ENCODE measurements at places on chromosomes 5 and 9. TPM values are rescaled to one million over a fixed set of nuclear protein-coding genes. Genes with fewer than 3 reads are reported as not detected.

DNA sequence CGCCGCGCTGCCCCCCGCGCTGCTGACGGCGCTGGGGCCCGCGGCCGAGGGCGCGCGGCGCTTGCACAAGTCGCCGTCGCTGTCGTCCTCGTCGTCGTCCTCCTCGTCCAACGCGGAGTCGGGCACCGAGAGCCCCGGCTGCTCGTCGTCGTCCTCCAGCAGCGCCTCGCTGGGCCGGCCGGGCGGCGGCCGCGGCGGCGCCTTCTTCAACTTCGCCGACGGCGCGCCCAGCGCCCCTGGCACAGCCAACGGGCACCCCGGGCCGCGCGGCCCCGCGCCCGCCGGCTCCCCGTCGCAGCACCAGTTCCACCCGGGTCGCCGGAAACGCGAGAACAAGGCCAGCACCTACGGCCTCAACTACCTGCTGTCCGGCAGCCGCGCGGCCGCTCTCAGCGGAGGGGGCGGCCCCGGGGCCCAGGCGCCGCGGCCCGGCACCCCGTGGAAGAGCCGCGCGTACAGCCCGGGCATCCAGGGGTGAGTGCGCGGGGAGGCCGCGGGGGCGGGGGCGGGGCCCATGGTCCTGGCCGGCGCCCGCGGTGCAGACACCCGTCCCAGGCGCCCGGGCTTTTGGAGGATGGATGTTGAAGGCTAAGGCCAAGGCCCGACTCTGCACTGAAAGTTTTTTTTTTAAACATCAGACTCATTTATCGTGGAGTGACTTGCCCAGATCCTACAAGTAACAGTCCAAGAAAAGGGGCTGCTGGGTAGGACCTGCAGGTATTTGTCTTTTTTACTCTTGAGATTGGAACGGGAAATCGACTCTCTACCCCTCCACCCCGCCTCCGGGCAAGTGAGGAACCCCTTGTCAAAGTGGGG lies 1.2 kb downstream of the TENT4A start:
- no peak for DNase-seq

DNA sequence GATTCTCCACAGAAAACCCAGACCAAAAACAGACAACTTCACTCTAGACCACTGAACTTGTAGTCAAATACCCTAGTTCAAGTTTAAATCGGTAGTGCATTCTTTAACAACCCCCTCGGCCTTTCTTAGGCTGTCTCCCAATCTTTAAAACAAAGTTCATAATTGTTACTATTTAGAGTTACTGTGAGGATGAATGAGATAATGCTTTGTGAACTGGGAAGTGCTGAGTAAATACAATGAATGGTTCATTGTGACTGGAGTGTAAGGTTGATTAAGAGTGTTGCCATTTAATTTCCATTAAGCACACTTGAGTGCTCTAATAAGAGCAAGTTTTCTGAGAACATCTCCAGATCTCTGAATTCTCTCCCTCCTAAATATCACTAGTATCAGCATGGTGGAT lies 228.8 kb upstream of the PIK3R1 start:
- no peak for DNase-seq

Gene ACSL6
- not detected for polyA plus RNA-seq

DNA sequence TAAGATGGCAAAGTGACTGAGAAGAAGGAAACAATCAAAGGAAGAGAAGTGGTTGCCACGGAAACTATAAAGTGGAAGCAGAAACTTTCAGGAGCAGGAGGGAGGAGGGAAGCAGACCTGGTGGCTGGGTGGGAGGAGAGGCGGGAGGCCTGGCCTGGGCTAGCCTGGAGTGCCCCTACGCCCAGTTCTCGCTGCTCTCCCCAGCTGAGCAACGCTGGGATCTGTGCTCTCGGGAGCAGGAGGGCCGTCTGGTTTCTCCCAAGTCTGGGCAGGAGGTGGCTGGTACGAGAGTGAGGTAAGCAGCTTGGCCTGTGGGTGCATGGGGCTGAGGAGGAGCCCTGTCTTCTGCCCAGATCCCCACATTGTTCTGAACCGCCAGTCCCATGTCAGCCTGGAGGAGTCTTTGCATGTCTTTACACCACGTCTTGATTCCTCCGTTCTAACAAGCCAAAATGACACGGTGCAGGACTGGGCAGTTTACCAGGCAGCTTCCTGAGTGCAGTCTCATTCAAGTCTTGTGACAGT lies 15.0 kb upstream of the DAB2IP start:
- no peak for DNase-seq

Gene SLC22A4
- not detected for polyA plus RNA-seq

Gene PCA3
- polyA plus RNA-seq, result not detected

DNA sequence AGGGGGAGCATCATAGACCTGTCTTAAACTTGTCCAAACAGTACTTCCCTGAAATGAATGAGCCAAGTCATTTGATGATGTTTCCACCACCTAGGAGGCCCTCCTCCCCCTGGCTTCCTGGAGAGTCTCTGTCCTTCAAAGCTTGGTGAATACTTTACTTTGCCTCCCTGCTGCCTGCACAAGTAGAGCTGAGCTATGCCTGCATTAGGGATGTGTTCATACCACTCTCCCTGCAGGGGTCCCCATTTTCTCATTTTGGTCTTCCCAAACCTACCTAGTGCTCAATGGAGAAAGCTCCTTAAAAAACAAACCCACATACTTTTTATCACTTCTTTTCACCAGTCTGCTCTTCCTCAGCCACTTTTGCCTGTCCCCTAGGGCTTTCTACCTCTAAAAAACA lies 7.7 kb downstream of the CCNI2 start:
- no peak for DNase-seq

- no peak for DNase-seq
Observed at GRCh38 chr5:77751328-77752023, 24.7 kb downstream of the TBCA start.

- no peak for DNase-seq
Observed at GRCh38 chr9:7171396-7172153, 413.8 kb downstream of the KDM4C start.

DNA sequence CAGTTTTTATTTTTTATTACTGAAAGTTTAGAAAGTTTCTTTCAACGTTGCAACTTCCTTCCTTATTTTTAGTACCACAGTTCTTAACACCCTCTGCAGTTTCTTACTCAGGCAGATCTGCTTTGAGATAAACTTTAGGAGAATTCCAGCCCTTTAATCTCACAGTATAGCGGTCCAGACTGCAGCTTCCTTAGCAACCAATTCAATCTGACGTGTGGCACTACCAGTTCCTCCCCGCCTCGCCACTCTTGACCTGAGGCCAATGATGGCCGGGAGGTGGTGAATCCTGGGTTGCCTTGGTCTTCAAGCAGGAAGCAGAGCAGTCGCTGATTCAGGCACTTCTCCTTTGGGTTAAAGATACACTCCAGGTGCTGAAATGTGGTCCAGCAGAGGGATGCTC lies 334.3 kb upstream of the TRPC7 start:
- no peak for DNase-seq

Gene RMI1
- 34.1 TPM for polyA plus RNA-seq

GRCh38 chr5:14917719-14918118 lies 46.1 kb upstream of the ANKH start:
- no peak for DNase-seq

Gene TAF1L
- not detected for polyA plus RNA-seq

- DNase-seq, result no peak
Observed at GRCh38 chr9:124164811-124165210, 92.9 kb upstream of the NEK6 start.

GRCh38 chr5:32222723-32223470 lies 48.8 kb upstream of the GOLPH3 start:
- DNase-seq, result no peak

- DNase-seq, result no peak
Observed at GRCh38 chr9:114299286-114300152, 23.4 kb upstream of the ORM1 start.

Gene CDH9
- polyA plus RNA-seq, result not detected

DNA sequence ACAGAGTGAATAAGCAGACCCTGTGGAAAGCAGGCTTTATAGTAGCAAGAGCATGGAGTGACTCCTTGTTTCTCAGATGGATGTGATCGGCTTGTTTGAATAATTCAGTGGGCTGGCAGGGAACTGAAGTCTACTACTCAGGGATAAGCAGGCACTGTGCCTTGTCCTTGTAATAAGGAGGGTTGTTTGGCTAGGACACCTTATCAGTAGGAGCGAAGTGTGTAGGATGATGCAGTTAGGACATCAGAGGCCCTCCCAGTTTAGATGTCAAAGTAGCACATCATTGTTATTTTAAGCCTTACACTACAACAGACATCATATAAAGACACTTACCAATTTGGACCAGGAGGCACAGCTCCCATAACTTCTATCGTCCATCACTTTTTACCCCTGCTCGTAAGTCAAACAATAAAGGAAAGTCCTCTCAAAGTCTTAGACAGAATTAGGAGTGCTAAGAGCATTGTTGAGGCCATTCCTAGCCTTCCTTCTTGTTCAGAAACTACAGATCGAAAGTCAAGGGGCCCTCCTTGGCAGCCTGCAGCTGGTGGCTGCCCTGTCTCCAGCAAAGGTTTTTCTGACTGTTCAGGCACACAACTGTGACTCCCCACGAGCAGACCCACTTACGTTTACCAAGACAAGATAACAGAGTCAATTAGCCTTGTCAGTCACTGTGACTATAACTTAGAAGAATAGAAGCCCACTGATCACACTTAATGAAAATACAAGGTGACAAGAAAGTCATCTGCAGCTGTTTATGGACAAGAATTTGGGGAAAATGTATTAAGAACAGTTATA lies 218.6 kb downstream of the SNX18 start:
- no peak for DNase-seq

Gene TSLP
- not detected for polyA plus RNA-seq

- DNase-seq, result no peak
Observed at GRCh38 chr9:100426530-100427365, at the start of gene MSANTD3. Gene MSANTD3 (plus strand): TSS chr9:100427143. CDS start chr9:100441939, 14,796 bp downstream.

Gene C1QTNF2
- not detected for polyA plus RNA-seq

GRCh38 chr5:118533156-118533555 lies 455.2 kb downstream of the DTWD2 start:
- no peak for DNase-seq

Gene PRDM9
- not detected for polyA plus RNA-seq

- DNase-seq, result no peak
Observed at GRCh38 chr5:133953568-133954145, 14.8 kb downstream of the C5orf15 start.

- no peak for DNase-seq
Observed at GRCh38 chr5:42235837-42236236, 187.4 kb upstream of the GHR start.

Gene PCDHB14
- not detected for polyA plus RNA-seq

DNA sequence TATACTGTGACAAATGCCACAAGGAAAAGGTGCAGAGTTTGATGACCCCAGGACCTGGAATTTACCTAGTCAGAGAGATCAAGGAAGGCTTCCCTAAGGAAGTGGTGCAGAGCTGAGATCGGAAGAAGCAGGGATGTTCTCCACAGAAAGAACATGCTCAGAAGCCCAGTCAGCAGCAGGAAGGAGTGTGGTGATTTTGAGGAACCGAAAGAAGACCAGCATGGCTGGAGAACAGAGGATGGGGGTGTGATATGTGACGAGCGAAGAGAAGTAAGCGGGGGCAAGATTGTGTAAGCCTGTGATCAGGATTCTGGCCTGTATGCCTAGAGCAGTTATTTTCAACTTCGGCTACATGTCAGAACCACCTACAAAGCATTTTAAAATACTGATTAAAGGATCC lies 18.7 kb upstream of the PIK3R1 start:
- peak; percentile 67 for DNase-seq

- peak; percentile 8 for DNase-seq
Observed at GRCh38 chr5:137629646-137630045, 106.2 kb downstream of the KLHL3 start.

- no peak for DNase-seq
Observed at GRCh38 chr5:31377274-31377946, 154.5 kb downstream of the DROSHA start.

Gene NUTM2F
- not detected for polyA plus RNA-seq

- no peak for DNase-seq
Observed at GRCh38 chr5:123093111-123093600, 4.1 kb downstream of the PRDM6 start.

DNA sequence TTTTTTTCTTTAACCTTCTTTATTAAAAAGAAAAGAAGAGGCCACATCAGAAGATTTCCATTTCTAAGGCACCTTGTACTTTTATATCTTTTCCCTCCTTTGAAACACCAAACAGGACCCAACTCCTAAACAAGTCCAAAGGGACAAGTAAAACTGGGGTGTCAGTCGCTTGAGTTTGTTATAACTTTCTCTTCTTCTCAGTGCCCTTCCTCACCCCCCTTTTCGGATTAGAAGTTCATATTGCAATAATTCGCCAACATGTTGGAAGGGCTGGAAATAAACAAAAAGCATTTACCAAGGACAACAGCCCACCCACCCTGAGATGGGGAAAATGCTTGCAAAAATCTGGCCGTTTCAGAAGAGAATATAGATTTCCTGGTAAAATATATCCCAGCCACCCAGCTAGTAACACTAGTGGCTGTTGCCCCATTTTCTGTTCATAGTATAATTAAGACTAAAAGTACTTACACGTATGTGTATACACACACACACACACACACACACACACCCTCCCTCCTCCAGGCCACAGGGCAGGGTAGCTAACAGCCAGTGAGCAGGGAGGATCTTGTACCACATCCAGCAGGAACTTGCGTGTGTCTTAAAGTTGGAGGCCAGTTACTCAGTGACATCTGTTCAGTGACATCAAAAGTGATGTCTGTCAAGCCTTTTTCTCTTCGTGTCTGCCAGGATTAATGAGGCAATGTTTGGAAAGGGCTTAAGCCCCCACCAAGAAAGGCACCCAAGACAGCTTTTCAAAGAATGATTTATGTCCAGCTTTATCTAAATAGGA lies 149.1 kb upstream of the KLF4 start:
- no peak for DNase-seq

- no peak for DNase-seq
Observed at GRCh38 chr9:4986783-4987182, 1.7 kb downstream of the JAK2 start.

DNA sequence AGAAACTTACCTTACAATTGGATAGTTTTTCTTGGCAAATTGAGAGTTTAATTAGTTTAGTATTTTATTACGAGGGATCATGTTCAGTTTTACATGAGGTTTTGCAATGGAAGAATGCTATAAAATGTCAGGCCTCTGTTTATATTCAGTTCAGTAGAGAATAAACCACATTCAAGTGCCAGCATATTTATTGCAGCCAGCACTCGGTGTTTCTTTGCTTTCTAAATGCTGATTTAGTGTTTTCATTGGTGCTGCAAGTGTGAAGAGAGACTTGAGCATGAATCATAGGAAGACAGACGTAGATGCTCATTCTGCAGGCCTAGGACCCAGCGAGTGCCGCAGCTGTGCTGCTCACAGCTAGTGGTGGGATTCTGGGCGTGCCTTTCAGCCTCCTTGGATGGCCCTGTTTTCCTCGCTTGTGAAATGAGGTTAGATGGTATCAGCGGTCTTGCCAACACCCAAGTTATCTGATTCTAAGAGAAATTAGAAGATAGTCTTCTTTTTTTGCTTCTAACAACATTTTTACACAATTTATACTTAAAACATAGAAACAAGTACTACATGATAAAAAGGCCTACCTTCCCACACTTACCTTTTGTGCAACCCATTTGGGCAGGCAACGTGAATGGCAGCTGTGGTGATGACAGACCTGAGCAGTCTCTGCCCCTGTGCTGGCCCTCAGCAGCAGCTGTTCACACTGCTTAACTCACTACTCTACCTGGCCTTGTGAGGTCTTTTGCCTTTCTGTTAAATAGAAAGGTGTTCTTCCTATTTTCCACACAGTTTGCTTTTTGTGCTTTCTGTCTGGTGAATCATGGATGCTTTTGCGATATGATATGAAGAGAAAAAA lies 26.8 kb upstream of the TNFAIP8 start:
- no peak for DNase-seq

Gene FGF18
- polyA plus RNA-seq, result not detected

Measured in GM12878 (cell line).